Central memory CD8-positive, alpha-beta T cell (primary cell): ENCODE measurements at places on chromosomes 2 and 18.

DNA sequence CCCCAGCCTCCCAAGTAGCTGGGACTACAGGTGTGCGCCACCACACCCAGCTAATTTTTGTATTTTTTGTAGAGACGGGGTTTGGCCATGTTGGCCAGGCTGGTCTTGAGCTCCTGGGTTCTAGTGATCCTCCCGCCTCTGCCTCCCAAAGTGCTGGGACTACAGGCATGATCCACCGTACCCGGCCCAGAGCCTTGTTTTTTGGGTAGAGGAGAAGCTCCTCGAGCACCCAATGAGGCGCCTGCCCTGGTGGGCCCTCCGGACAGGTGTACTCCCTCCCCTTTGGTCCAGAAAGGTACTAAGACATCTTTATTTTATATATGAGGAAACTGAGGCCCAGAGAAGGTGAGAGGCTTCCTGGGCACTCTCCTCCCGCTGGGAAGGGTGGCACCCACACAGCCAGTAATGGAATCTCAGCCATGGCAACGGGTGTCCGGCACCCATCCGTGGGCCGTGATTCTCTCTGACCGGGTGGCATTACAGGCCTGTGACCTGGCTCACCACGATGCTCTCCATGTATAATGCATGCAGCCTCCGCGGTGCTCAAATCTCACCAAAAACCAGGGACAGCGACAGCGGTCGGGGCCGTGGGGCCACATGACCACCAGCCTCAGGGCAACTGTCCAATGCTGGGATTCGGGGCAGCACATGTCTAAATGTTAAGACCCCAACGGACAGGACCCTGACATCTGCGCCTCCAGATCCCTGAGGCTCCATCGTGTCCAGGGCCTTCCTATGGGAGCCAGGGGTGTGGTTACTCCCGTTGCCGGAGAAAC, 16.8 kb upstream of the KLHL30 start:
- H3K4me1 ChIP-seq = no peaks in the 10 kb centered on the region
- no peak for DNase-seq
- H3K27ac ChIP-seq = no peak overlapping the region
- no peaks in the 10 kb centered on the region for H3K36me3 ChIP-seq

DNA sequence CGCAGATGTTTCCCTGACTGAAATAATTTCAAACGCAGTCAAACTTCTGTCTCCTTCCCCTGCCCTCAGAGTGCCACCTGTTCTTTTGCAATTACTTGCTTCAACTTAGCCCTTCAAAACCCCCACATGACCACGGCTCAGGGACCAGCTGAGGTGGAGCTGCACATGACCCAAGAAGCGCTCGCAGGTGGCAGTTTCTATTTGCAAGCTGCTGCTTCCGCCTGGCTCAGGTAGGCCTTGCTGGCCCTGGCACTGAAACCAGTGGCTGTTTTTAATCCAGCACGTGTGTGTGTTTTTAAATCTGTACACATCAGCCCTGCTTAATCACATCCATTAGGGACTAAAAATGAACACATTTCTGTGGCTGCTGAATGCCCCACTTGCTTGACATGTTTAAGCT, 95.3 kb downstream of the CCDC93 start:
- H3K4me3 ChIP-seq = no peak overlapping the region
- H3K27me3 ChIP-seq = no peaks in the 10 kb centered on the region
- no peaks in the 10 kb centered on the region for H3K4me1 ChIP-seq
- H3K27ac ChIP-seq = no peak overlapping the region
- peaks cover 41% of the 10 kb centered on the region for H3K36me3 ChIP-seq
- DNase-seq = no peak

GRCh38 chr18:63368611-63369010, 1.6 kb upstream of the KDSR start:
- H3K4me1 ChIP-seq = peaks cover 35% of the 10 kb centered on the region
- no peaks in the 10 kb centered on the region for H3K27me3 ChIP-seq
- H3K27ac ChIP-seq = no peak overlapping the region
- H3K36me3 ChIP-seq = peaks cover 10% of the 10 kb centered on the region

- H3K27ac ChIP-seq = no peak overlapping the region
- peaks cover 1% of the 10 kb centered on the region for H3K36me3 ChIP-seq
- peaks cover 10% of the 10 kb centered on the region for H3K27me3 ChIP-seq
- no peak for DNase-seq
- no peaks in the 10 kb centered on the region for H3K4me1 ChIP-seq
Measured at GRCh38 chr2:58449286-58450010, 208.3 kb upstream of the FANCL start.

- no peak overlapping the region for H3K4me3 ChIP-seq
- peaks cover 7% of the 10 kb centered on the region for H3K4me1 ChIP-seq
- no peaks in the 10 kb centered on the region for H3K27me3 ChIP-seq
- H3K27ac ChIP-seq = no peak overlapping the region
- H3K36me3 ChIP-seq = peaks cover 4% of the 10 kb centered on the region
Measured at GRCh38 chr2:241815477-241816430, 6.8 kb downstream of the NEU4 start.
